NCI-H187 (cell line): ENCODE measurements at places on chromosomes 11 and 22.

DNA sequence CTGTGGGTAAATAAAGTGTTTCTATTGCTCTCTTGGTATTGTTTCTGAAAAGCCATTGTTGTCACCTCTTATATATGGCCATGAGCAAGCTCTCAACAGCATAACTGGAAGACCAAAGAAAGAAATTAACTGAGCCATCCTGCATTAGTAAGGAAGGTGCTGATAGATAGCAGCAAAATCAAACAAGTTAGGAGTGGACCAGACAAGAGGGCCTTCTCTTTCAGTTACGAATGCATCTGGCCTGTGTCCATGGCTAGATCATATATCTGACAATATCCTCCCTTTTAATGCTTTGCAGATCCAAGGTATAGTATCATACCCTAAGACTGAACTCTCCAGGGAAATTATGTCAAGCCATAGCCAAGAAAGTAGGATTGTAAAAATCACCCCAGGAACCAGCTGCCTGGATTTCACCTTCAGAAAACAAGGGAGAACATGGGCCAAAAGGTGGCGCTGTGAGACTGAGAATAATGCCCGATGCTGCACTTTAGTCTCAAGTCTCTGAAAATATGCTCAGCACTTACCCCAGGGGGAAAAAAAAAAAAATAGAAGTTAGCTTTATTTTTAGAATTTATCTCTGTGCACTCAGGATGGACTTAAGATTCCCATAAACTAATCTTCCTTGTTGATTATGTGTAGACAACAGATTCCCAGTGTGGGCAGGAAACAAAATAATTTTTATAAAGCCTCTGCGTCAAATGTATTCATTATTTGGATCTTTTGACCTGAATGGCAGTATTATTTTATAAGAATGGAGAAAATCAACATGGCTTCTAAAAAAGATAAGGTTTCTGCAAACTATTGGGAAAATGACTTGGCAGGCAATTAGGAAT is 415.1 kb downstream of the ETS1 start:
- peak; percentile 16 for DNase-seq

GRCh38 chr22:42990131-42990838 is 24.7 kb downstream of the PACSIN2 start:
- no peak for DNase-seq

DNA sequence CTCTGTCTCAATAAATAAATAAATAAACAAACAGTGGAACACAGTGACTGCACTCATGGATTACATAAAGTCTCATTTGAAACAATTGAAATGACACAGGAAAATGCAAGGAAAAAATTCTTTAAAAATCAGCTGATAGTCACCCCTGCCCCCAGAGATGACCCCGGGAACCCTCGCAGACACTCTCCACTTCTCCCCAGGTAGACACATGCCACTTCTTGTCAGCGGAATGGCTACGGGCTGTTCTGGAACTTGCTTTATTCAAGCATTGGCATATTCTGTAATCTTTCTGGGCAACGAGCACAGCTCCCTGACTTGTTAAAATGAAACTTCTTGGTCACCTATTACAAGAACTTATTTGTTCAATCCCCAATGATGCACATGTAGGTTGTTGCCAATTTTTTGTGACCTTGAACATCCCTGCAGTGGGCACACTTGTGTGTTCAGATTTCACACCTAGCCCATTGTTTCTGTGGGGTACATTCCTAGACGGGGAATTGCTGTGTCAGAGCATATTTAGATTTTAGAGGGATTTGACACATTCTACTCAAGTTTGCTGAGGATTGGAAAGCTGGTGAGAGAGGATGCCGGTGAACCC is 32.8 kb downstream of the MYEOV start:
- no peak for DNase-seq

DNA sequence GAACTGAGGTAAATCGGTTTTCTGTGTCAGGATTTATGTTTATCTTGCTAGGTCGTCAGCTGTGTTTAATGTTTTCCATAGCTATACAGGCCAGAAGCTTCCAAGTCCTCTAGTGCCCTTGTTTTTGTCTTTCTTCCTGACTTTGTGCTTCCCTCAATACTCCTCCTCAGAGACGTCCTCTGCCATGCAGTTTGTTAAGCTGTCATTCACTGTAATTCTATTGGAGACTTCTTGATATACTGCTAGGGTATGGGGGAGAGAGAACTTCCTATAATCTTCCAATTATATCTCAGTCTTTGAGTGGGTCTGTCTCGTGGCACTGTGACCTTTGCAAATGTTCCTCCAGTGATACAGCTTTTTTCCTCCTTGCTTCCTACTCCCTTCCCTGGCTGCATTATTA is 327.3 kb upstream of the ANO5 start:
- DNase-seq = no peak

DNA sequence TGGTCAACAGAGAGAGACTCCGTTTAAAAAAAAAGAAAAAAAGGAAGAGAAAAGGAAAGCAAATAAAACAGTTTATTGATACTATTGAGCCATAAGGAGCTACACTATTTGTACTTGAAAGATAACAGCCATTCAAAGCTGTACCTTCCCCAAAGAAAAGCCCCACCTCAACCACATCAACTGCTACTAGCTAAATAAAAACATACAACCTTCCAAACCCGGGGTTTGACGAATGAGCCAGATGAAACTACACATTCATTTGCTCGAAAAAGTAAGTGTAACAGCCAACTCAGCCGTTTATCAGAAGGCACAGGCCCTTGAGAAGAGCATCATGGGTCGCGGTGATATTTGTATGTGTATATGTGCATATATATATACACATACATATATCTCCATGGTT is 78.4 kb downstream of the SIK3 start:
- no peak for DNase-seq

- no peak for DNase-seq
Measured at GRCh38 chr22:27159016-27159415, 501.6 kb downstream of the MIAT start.

DNA sequence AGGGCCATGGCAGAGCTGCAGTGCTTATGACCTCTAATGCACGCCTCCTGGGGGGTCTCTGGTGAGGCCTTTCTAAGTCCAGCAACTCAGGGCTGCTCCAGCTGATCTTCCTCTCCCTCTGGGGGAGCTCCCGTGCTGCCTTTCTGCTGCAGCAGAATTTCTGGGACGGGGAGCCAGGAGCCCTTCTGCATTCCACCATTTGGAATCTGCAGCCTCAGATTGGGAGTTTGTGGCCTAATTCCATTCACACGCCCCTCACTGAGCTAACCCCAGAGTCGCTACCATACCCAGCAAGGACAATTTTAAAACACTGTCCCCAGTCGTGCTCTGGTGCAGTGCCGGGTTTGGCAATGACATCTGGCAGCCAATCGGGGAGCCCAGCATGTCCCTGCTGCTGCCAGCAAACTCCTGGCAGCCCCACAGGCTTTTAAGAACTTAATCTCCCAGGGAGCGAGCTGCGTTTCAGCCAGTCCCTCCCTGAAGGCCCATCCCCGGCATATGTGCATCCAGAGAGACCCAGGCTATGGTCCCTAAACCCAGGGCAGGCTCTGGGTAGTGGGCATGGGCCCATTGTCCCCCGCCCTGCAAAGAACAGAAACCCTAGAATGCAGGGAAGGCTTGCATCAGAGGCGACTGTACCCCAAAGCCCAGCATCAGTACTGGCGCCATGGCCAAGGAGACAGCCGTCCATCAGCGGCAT is 4.7 kb downstream of the SHANK2 start:
- DNase-seq = no peak

- DNase-seq = no peak
Measured at GRCh38 chr11:1896923-1897322, 5.2 kb upstream of the PRR33 start.

DNA sequence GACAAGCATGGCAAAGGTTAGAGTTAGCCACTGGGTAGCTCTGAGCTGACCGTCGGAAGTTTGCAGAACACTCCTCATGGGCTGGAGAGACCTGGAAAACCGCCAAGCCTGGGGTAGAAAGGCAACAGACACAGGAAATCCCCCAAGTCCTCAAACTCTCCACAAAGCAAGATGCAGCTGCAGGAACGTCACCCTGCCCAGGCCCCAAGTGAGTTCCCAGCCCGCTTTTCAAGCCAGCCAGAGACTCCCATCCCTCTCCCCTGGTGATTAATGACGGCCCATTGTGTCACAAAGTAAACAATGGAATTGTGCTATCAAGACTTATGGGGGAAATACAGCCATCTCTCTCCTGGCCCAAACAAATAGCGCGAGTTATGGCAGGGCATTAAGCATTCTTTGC is 633.0 kb downstream of the TBC1D22A start:
- no peak for DNase-seq

GRCh38 chr22:29219881-29220670 is 14.4 kb downstream of the EMID1 start:
- DNase-seq = no peak
